ENCODE measurements at places on chromosomes 7 and 10. TPM values are rescaled to one million over a fixed set of nuclear protein-coding genes. Genes with fewer than 3 reads are reported as not detected.

DNA sequence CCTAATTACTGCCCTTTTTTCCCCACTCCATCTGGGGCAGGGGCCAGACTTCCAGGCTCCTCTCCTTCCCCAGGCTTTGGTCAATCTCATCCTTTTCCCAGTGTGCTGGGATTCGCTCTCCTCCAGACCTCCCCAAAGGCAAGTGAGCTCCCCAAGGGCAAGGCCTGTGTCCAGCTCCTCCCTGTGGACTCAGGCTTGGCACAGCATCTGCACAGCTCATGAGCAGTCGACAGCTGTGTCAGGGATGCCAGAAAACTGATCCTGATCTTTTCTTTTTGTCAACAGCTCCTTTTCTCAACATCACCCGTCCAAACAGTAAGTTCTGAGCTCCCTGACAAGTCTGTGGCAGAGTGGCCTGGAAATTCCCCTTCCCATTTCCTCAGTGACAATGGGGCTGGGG is 67.1 kb downstream of the C10orf120 start:
- no peak for DNase-seq

- no peak for DNase-seq
Observed at GRCh38 chr10:110408203-110408871, 89.4 kb upstream of the DUSP5 start.

DNA sequence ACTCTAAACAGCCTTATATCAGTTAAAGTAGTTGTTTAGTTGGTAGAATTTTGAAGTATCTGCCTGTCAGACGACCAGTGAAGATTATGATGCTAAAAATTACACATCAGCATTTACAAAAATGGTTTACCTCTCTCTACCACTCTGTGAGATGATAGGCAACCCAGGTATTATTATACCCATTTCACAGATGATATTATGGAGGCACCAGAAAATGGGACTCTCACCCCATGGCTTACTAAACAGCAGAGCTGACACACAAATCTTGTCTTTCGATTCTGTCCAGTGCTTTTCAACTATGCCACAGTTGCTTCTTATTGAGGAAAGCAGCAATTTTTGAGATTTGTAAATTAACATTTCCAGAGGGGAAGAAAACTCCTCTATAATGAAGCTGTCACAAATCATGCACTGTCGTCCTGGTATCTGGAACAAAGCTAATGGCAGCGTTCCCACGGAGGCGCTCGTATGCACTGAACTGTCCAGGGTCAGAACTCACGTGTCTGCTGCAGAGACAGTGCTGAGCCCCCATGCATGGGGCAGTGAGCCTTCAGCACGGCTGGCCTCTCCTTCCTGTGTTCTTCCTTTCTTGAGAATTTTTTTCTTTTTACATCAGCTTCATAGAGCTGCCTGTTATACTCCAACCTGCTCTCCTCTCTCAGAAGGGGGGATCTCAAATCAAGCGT is 381.1 kb downstream of the SDK1 start:
- DNase-seq, result no peak

HTR7 gene
- polyA plus RNA-seq, result not detected

SFTPD gene
- not detected for polyA plus RNA-seq

Data from naive B cell (primary cell).